Epithelial cell of proximal tubule (primary cell): ENCODE measurements at places on chromosomes 16 and 17.

GRCh38 chr17:68319410-68320162 lies 28.3 kb downstream of the ARSG start:
- DNase-seq = no peak

- peak; percentile 46 for DNase-seq
Observed at GRCh38 chr17:4607773-4608187, 23.5 kb downstream of the SMTNL2 start.

- no peak for DNase-seq
Observed at GRCh38 chr16:70250748-70251628, 752 bp downstream of the EXOSC6 start.

GRCh38 chr16:64278196-64278595 lies 843.7 kb downstream of the CDH11 start:
- DNase-seq = no peak

DNA sequence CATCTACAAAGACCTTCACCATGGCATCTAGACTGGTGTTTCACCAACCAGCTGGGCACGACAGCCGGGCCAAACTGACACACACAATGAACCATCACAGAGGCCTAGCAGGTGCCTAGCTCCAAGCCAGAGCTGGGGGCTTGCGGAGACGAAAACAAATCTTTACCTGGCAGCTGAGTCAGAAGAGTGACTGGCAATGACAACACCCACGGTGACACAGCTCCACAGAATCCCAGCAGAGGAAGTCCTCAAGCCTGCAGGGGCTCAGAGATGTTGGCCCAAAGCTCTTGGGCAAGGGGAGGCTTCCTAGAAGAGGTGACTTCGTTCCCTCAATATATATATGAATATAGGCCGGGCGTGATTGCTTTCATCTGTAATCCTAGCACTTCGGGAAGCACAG lies 5.1 kb downstream of the MMP25 start:
- DNase-seq = no peak

- no peak for DNase-seq
Observed at GRCh38 chr16:46728806-46729205, 19.3 kb downstream of the MYLK3 start.

DNA sequence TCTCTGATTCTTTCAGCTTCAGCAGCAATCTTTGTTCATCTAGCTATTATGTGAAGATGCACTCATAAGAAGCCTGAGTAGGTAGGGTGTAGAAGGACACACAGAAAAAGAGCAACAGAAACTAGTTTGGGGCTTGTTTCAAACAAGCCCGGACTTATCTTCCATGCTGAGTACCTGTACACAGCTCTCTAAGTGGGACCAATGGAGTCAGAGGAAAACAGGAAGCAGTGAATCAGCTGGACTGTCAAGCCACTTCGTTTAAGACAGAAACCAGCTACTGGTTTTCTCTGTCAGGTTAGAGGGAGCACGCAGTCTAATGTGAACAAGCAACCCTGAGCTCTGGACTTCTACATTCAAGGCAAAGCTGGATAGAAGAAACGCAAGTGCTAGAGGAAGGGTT lies 16.0 kb downstream of the MAP2K6 start:
- no peak for DNase-seq

DNA sequence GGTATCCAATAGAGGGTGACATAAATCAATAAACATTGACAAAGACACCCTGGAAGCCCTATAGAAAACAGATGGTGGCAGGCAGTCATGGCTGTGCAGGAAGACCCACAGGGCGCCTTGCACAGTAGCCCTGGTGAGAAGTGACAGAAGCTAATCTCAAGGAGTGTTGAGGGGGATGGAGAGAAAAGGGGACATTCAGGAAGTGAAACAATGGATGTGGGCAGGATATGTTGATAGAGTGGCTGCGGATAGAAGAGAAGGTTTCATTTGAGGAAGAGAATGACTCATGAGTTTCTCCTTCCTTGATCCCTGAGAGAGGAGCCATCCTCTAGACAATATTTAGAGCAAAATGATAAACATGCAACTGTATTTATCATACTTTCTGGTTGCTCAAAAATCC lies 468.8 kb upstream of the HSBP1 start:
- no peak for DNase-seq

GRCh38 chr16:47037396-47037745 lies 63.9 kb upstream of the DNAJA2 start:
- no peak for DNase-seq

DNA sequence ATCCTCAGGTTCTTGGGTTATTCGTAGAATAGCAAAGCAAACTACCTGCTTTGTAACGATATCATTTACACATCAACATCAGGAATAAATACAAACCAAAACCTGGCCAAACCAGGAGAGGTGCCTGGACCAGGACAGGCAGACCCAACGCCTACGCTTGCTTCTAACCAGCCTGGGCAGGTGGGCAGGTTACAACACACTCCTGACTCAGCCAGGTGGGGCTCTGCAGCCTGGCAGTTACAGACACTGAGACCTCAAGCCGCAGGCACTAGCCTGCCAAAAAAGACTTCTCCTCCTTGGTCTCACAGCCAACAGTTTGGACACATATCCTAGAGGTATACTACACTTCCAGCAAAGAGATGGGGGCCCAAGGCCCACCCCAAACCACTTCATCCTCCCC lies 14.0 kb downstream of the ANKRD11 start:
- no peak for DNase-seq

DNA sequence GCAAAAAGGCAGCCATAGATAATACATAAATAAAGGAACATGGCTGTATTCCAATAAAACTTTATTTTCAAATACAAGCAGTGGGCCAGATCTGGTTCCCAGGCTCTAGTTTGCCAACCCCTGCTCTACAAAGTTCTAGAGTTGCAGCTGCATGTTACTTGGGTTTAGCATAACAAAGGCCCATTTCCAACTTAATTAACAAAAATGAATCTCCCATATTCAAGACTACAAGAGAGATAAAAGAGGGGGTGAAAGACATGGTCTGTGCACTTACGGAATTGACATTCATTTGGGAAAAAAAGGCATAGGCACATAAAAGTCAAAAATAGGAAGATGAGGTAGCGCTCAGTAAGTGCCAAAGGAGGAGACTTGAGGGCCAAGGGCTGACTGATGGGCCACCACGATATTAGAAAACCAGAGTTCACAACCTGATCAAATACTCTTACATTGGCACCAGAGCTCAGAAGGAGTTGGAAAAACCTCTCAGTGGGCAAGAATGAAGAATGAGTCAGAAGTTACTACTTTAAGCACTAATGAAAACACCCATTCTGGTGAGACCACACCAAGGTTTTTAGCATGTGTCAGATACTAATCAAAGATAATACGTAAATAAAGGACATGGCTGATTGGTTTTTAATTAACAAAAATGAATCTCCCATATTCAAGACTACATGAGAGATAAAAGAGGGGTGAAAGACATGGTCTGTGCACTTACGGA lies 164.0 kb downstream of the VPS53 start:
- DNase-seq = peak; percentile 15

DNA sequence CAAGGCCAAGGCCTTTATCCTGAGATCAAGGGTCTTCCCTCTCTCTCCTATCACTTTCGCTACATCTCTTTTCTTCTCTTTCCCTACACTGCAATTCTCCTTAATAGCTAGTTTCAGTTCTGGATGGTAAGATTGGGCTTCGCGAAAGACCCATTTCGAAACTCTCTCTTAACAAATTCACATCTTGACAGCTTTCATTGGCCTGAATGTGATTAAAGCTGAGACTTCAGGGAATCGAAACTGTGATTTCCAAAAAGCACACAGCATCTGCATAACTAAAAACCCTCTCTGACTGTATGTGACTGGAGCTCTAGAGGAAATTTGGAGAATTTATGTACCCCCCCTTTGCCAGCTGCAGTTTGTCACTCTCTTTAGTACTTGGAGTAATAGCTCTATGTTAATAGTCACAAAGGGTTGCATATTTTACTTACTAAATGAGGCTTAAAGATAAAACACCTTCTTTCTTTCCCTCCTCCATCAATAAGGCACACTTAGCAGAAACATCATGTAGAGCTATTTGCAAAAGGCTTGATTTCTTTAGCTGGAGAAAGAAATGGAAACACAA lies 105.3 kb upstream of the FAM20A start:
- DNase-seq = no peak

DNA sequence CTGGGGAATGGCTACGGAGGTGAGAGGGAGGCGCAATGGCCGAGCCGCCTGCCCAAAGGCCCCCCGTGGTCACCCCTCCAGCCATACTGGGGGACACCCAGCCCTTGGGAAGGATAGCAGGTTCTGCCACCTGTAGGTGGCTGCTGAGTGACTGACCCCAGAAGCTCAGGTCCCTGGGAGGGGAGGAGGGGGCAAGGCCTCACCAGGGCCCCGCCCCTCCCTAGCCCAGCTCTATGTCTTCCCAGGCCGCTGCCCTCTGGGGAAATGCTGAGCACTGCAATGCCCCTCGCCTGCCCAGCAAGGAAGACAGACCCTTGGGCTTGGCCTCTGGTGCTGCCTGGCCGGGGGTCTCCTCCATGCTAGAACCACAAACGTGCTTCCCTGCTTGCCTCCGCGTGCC lies 11.4 kb upstream of the CLDN9 start:
- no peak for DNase-seq

GRCh38 chr17:50568659-50569058 lies 8.1 kb downstream of the CACNA1G start:
- DNase-seq = no peak

DNA sequence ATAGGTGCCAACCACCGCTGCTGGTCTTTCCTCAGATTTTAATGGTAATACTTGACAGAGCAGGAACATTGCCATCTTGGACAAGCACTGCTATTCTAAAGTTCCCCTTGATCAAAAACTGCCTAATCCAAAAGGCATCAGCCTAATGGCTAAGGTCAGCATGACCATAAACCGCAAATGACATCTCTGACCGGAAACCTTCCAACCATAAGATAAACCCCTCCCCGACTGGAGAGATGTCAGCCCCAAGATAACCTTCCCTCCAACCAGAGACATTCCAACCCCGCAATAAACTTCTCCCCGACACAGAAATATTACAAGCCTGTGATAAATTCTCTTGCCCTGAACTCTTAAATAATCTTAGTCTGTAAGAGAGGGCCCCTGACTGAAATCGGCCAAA lies 7.4 kb upstream of the DHX40 start:
- DNase-seq = no peak

- no peak for DNase-seq
Observed at GRCh38 chr17:1783271-1783670, 21.4 kb downstream of the SERPINF1 start.

DNA sequence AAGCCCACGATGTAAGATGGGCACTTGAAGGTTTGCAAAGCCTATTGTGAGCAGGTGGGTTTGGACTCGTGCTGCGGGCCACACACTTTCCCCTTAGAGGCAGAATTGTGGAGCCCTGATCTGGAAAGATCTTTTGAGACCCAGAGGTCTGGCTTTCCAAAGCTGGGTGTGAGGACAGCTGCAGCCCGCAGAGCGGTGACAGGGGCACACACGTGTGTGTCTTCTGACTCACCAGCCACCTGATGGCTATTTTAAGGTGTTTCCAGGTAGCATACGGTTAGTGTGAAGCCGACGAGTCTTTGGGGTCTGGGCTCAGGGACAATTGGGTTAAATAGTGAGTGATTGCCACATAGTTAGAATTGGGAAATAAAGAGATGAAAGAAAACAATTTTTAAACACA lies 108.9 kb upstream of the GSE1 start:
- no peak for DNase-seq

- DNase-seq = no peak
Observed at GRCh38 chr17:75849724-75850123, 5.4 kb downstream of the WBP2 start.

GRCh38 chr16:25073854-25074253 lies 37.7 kb upstream of the LCMT1 start:
- no peak for DNase-seq

DNA sequence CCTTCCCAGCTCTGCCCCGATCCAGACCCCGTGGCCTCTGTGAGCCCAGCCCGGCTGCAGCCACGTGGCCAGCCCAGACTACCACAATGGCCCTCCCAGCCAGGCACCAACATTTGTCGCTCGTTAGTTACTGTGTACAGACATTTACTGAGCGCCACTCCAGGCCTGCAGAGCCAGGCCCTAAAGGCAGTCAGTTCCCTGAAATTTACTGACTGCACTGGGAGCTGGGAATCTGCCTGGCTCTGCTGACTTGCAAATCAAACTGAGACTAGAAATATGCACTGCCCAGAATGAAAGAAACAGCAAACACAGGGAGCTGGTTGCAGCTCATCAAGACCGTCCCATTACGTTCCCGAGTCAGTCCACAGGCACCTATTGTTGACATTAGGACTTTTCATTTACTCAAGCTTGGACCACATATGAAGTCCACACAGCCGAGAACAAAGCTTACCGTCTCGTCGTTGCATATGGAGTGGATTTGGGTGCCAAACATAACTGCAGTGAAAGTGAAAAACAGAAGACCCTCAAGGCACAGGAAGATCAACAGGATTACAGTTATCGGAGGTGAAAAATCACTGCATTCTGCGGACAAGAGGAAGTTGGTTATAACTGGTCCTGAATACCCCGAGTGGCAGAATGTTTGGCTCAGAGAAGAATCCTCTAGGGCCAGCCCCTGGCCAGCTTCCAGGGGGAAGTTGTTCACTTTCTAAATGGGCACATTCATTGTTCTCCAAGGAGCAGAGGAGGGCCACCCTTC lies 34.5 kb downstream of the ZDHHC7 start:
- DNase-seq = no peak

GRCh38 chr16:89187770-89188392 lies 12.5 kb downstream of the SLC22A31 start:
- no peak for DNase-seq

DNA sequence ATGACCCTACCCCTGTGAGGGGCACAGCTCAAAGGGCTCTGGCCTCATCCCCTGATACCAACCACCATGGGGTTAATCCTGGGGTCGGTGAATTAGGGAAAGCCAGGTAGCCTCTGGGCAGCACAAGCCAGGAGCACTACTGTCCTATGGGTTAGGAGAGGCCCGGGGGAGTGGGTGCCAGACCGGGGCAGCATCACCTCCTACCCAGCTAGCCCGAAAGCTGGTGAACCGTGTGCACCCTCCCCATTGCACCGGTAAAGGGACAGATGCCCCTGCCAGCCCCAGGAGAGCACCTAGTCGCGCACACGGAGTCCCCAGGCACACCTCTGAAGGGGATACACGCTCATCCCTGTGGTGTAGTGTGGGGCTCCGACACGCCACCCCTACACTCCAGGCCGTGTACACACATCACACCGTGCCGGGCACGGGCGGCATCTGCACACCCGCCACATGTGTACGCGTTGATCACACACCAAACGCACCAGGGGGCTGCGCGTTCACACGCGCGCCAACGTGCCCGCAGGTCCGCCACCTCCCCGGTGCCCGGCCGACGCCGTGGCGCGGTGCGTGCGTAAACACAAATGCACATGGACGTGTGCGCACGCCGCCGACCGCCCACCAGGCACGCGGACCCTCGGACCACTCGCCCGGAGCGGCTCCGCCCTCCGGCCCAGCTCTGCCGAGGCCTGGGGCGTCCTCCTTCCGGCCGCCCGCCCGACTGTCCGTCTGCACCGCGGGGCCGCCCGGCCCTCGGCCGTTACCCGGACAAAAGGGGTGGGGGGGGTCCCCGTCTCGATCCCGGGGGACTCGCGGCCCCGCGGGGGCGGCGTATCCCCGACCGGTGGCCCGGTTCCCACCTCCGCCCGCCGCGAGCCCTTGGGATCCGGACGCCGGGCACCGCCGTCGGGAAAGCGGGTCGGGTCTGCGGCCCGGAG lies 785 bp downstream of the UBALD1 start:
- no peak for DNase-seq

- DNase-seq = no peak
Observed at GRCh38 chr17:51052235-51052634, 68.4 kb downstream of the SPAG9 start.
